ENCODE measurements at places on chromosomes 4 and X.

GRCh38 chr4:184620212-184620867, 28.9 kb downstream of the CASP3 start:
- no peak for DNase-seq

- no peak for DNase-seq
Measured at GRCh38 chrX:48540480-48540879, 966 bp downstream of the TBC1D25 start.

GRCh38 chr4:79088946-79089691, 149.9 kb upstream of the PAQR3 start:
- no peak for DNase-seq

GRCh38 chrX:68732906-68733493, 85.5 kb downstream of the STARD8 start:
- DNase-seq = peak; percentile 27

- DNase-seq = no peak
Measured at GRCh38 chr4:87414816-87415215, 7.6 kb upstream of the NUDT9 start.

- no peak for DNase-seq
Measured at GRCh38 chrX:68989865-68990606, 161.2 kb downstream of the EFNB1 start.

DNA sequence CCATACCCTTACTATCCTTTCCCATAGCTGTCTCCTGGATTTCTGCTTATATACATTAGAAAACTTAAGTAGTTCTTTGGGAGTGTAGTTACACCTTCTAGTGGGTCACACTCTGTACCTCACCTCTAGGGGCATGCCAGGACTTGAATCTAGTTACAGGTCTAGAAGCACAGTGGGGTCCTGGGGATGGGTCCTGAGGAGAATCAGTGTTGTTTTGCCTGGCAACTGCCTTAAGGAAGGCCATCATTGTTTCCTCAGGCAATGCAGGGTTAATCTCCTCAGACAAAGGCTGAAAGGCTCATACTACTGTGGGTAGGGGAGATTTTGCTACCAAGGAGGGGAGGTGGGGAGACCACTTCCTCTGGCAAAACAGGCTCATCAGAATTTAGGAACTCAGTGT, 750.3 kb downstream of the FAT4 start:
- DNase-seq = no peak

DNA sequence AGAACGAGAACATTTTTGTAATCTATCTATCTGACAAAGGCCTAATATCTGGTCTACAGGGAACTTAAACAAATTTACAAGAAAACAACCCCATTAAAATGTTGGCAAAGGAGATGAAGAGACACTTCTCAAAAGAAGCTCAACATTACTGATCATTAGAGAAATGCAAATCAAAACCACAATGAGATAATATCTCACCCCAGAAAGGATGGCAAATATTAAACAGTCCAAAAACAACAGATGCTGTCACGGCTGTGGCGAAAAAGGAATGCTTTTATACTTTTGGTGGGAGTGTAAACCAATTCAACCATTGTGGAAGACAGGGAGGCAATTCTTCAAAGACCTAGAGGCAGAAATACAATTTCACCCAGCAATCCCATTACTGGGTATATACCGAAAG, 2284.8 kb downstream of the ARAP2 start:
- no peak for DNase-seq

- peak; percentile 89 for DNase-seq
Measured at GRCh38 chr4:54091637-54092404, 8.1 kb upstream of the GSX2 start.

- DNase-seq = no peak
Measured at GRCh38 chrX:37818031-37818430, 29.3 kb downstream of the DYNLT3 start.

GRCh38 chr4:112341033-112341432, 43.9 kb downstream of the ALPK1 start:
- no peak for DNase-seq

- no peak for DNase-seq
Measured at GRCh38 chrX:143664302-143664701, 28.4 kb upstream of the SLITRK4 start.

GRCh38 chrX:113770806-113771205, 813.1 kb upstream of the HTR2C start:
- no peak for DNase-seq

GRCh38 chrX:43481576-43481975, 174.5 kb upstream of the MAOA start:
- no peak for DNase-seq

- DNase-seq = no peak
Measured at GRCh38 chr4:32745351-32745750, 2025.2 kb downstream of the PCDH7 start.

GRCh38 chr4:98519268-98519977, 139.0 kb downstream of the TSPAN5 start:
- no peak for DNase-seq

DNA sequence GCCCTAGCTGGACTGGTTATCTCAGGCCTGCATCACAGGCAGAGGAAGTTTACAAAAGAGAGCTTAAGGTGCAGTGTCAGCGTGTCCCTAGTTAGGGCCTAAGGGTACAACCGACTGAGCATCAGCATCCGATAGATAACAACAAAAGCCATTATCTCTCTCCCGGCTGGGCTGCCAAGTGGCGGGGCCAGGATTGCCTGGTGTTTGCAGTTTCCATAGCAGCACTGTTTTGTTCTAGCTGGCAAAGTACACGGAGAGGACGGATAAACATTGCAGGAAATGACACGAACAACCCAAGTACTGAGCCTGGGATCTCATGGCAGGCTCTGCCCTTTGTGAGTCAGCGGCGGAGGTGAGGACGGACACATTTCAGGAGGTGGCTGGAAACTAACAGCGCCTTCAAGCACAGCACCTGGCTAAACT, 104.7 kb upstream of the NOCT start:
- DNase-seq = no peak

DNA sequence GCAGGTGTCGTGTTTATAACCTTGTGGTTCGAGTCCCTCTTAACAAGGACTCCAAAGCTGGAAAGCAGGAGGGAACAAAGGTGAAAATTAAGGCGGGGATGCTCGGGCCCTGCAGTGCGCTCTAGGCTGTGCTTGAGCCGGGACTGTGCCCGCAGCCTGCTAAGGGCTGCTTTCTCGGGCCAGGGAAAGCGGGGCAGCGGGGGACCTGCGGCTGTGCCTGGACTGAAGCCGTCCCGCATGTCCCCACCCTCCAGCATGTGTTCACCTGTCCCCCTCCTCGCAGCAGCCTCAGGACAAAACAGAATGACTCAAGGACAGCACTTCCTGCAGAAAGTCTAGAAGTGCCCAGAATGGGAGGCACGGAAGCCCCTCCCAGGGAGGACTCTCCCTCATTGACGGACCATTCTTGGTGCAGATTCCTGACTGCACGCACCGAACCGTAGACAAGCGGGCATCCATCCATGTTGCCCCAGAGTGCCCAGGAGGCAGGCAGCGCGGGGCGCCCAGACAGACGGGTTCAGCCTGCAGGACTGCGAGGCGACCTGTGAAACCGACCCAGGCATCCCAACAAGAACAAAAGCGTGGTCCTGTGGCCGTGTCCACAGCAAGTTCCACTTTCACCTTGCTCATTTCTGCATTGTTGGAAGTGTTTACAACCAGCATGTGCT, 342.9 kb downstream of the MAGEB5 start:
- no peak for DNase-seq
